ENCODE measurements at places on chromosomes 3 and 15.

DNA sequence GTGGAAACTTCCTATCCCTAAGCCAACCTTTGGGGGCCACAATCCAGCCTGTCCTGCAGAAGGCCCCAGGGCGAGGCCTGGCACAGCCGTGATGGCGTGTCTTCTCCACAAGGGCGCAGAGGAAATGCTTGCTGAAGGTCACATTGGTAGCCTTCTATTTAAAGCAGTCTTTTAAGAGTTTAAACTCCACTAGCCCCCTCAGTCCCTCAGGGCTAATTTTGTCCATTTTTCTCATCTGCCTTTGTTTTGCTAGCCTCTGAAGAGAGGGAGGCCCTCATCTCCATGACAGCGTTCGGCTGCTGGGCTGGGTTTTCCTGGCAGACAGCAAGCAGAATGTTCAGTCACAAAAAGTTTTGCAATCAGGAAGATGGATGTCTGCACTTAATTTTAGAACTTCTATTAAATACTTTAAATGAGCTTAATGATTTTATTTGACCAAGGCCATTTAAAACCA lies 40.8 kb downstream of the RARB start:
- DNase-seq: no peak

DNA sequence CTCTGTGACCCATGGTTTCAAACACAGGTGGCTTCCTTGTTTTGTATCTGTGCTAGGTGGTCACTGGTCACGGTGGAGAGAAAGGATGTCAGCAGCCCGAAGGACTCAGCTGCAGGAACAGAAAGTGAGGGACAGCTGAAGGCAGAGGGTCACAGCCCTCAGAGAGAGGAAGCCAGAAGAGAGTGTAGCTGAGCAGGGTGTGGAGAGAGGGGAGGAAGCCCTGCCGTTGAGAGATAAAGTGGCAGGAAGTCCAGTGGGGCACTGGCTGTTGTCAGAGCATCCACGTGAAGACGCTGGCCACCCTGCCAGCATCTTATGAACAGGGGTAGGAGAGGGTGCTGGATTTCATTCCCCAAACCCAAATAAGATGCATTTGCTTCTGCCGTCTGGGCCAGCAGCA lies 36.9 kb downstream of the LIMD1 start:
- DNase-seq: no peak

GRCh38 chr3:24493746-24494617 lies 668 bp downstream of the THRB start:
- DNase-seq: no peak

DNA sequence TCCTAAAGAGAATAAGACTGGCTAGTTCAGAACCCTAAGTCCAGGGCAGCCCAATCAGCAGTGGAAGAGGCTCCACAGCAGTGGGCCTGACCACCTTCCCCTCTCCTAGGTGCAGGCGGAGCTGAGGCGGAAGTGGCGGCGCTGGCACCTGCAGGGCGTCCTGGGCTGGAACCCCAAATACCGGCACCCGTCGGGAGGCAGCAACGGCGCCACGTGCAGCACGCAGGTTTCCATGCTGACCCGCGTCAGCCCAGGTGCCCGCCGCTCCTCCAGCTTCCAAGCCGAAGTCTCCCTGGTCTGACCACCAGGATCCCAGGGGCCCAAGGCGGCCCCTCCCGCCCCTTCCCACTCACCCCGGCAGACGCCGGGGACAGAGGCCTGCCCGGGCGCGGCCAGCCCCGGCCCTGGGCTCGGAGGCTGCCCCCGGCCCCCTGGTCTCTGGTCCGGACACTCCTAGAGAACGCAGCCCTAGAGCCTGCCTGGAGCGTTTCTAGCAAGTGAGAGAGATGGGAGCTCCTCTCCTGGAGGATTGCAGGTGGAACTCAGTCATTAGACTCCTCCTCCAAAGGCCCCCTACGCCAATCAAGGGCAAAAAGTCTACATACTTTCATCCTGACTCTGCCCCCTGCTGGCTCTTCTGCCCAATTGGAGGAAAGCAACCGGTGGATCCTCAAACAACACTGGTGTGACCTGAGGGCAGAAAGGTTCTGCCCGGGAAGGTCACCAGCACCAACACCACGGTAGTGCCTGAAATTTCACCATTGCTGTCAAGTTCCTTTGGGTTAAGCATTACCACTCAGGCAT lies 33.7 kb downstream of the VIPR1 start:
- no peak for DNase-seq

GRCh38 chr3:117439812-117440211 lies 730.2 kb downstream of the TUSC7 start:
- no peak for DNase-seq

DNA sequence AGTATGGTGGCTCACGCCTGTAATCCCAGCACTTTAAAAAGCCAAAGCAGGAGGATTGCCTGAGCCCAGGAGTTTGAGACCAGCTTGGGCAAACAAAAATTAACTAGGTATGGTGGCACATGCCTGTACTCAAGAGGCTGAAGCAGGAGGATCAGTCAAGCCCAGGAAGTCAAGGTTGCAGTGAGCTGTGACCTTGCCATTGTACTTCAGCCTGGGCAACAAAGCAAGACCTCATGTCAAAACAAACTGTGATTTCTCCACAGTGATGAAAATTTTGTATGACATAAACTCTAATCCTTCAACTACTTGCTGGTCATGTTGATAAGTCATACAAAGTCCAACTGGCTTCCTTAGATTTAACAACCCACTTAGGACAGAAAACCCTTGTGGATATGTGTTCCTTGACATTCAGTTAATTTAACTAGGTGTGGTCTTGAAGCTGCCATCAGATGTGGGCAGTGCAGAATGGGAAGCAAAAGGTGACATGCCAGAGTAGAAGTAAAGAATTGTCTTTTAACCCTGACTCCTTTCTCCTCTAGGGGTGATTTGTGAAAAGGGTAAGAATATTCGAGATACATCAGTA lies 263.3 kb downstream of the PTPRG start:
- no peak for DNase-seq

- no peak for DNase-seq
Observed at GRCh38 chr3:176855901-176856486, 341.3 kb downstream of the TBL1XR1 start.

DNA sequence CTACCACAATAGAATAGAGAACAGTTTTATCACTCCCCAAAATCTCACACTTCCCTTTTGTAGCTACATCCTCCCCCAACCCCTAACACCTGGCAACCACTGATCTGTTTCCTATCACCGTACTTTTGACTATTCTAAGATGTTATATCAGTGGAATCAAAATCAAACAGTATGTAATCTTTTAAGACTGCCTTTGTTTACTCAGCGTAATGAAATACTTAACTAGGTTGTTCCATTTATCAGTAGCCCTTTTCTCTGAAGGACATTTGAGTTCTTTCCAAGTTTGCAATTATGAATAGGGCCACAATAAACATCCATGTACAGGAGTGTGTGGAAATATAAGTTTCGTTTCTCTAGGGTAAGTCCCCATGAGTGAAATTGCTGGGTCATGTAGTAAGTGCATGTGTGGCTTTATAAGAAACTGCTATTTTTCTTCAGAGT lies 372.3 kb downstream of the SV2B start:
- no peak for DNase-seq

DNA sequence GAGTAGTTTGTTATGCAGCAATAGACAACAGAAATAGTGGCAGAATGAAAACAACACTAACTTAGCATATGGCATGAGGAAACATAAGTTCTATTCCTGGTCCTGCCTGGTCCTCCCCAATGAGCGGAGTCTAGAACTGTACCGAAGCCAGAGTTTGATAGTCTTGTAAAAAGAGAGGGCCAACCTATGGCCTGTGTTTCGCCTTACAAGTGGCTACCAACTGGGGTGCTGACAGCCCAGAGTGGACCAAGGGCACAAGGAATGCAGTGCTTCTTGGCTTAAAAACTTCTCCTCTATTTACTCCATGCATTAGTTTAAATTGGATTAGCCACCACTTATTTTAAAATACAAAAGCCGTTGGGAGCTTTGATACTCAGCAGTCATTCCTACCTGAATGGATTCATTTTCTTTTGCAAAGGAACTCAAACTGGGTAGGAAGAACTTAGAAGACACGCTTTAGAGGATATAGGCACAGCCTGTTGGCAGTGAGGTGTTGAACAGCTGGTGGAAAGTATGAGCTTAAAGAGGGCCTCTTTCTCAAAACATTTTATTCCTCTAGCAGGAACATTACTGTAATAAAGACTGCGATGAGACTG lies 302.9 kb downstream of the PLCL2 start:
- no peak for DNase-seq

DNA sequence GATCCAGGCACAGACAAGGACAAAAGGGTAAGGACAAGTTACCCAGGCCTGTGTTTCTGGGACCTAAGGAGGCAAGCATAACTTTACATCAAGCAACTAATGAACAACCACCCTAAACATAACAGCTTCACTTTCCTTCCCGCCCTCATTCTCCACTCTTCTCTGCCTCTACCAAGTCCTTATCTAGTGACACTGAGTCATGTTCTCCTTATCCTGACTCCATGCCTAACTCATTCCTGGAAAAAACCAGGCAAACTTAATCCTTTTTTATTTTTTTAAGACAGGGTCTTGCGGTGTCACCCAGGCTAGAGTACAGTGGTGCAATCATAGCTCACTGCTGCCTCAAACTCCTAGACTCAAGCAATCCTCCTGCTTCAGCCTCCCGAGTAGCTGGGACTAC lies 44.5 kb downstream of the TMEM44 start:
- DNase-seq: no peak

GRCh38 chr3:24937228-24937627 lies 442.6 kb upstream of the THRB start:
- DNase-seq: no peak

- DNase-seq: no peak
Observed at GRCh38 chr3:155656466-155656865, 88.4 kb downstream of the PLCH1 start.

- no peak for DNase-seq
Observed at GRCh38 chr3:44899683-44900367, 25.4 kb downstream of the TGM4 start.

DNA sequence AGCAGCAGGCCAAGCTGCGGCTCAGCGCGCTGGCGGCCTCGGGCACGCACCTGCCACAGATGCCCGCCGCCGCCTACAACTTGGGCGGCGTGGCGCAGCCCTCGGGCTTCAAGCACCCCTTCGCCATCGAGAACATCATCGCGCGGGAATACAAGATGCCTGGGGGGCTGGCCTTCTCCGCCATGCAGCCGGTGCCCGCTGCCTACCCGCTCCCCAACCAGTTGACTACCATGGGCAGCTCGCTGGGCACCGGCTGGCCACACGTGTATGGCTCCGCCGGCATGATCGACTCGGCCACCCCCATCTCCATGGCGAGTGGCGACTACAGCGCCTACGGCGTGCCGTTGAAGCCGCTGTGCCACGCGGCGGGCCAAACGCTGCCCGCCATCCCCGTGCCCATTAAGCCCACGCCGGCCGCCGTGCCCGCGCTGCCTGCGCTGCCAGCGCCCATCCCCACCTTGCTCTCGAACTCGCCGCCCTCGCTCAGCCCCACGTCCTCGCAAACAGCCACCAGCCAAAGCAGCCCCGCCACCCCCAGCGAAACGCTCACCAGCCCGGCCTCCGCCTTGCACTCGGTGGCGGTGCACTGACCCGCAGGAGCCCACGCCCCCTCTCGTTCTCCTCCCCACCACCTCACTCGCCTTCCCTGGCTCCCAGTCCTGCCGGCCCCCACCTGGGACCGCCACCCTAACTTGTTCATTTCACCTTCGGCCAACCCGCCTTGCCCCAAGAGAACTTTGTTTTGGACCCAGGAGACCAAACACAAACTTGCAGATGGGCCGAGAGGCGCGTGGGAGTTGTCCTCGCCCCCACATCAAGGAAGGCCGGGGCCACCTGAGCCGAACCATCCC lies 1.5 kb downstream of the FOXB1 start:
- no peak for DNase-seq

DNA sequence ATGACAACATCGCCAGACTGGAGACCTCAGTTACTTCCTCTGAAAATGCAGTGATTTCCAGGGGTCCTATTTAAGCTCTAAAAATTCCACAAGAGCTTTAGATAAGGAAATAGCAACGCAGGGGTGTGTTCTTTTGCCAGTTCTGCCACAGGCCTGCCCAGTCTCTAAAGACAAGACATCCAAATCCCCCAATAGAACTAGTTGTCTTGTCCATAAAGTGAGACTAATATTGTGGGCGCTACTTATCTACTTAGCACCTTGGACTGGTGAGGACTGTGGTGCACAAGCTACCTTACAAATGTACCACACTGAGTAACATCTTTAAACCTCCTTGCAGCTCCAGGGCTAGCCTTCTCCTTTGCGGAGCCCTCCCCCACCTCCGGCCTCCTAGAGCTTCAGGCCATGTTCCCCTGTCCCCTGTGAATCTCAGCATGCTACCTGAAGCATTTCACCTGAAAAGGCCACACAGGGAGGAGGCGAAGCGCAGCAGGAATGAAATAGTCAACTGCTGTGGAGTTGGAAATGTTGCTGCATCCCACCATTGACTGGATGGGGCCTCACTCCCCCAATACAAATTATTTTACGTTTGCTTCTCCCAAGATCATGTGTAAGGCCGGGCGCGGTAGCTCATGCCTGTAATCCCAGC lies 9.6 kb upstream of the LRRC2 start:
- DNase-seq: no peak

GRCh38 chr3:109963831-109964230 lies 626.5 kb upstream of the DPPA4 start:
- no peak for DNase-seq

DNA sequence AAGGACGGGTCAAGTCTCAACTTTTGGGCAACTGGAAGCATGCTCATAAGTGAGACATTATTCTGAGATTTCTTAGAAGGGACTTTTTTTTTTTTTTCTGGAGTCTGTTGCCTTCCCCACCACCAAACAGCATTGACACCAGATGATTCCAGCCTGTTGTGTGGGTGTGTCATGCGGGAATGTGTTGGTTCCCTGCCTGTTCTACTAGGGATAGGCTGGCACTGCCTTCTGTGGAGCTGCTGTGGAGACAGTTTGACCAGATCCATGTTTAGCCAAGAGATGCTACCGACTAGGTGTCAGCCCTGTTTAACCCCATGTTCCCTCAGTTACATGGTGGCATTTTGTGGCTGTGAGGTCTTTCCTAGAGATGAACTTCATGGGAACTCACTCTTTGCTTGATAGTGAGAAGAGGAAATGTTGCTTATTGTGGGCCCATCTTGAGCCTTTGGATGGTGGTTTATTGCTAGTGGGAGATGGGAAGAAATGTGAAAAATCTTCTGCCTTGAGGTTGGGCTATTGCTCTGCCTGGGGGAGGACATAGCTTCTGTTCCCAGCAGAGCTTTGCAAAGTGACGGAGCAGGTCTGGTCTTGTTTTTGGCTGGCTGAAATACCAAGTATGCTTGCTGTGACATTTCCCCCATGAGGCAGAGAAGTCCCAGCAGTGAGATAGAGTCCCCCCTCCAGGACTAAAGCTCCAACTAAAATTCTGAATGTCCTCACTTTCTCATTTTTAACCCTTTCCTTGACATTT lies 31.3 kb downstream of the TRAK1 start:
- DNase-seq: no peak

DNA sequence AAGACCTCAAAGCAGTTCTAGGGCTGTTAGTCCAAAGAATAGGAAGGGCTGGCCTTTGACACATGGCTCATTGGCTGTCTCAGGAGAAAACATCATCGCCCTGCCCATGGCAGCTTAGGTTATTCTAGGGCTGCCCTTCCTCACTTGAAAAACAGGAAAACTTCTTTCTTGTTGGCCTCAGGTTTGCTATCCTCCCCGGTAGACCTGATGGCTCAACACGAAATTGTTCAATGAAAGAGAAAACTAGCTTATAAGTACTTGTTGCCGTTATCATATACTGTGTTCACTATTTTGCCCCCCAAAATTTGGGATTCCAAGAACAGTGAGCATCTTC lies 602 bp upstream of the SLTM start:
- no peak for DNase-seq
